ENCODE measurements at places on chromosomes 2 and 18.

DNA sequence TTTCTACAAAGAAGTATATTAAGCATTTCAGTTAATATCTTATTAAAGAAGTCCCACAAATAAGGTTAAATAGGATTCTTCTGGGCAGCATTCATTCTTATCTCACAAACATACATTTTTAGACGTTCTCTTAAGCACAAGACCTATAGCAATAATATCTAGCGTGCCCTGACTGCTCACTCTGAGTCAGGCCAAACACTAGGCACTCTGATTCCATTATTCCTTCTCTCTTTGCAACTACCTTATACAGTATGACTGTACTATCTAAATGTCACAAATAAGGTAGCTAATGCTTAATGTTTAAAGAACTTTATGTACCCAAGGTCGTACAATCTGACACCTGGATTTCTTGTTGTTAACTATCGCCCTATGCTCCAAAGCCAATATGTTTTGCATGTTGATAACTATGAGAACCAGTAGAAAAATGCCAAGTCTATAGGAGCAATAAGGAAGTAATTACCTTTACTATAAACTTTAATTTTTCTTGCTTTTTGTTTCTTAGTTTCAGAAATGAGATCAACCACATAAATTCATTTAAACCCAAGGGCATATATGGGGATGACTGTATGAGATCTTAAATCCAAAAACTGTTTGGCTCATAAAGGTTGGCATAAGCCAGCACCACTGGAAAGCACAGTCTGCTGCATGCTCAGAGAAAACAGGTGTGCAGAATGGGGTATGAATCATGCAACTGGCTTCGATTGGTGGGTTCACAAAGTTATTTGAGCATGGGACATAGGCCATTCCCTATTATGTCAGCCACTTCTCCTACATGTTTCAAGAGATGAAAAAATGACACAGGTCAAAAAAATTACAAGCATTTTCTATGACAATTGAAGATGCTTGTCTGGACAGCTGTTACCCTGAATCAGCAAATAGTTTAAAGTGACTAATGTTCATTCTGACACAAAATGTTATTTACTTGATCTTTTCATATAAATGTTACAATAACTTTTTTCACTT is 352.0 kb downstream of the IRS1 start:
- no peak for DNase-seq

DNA sequence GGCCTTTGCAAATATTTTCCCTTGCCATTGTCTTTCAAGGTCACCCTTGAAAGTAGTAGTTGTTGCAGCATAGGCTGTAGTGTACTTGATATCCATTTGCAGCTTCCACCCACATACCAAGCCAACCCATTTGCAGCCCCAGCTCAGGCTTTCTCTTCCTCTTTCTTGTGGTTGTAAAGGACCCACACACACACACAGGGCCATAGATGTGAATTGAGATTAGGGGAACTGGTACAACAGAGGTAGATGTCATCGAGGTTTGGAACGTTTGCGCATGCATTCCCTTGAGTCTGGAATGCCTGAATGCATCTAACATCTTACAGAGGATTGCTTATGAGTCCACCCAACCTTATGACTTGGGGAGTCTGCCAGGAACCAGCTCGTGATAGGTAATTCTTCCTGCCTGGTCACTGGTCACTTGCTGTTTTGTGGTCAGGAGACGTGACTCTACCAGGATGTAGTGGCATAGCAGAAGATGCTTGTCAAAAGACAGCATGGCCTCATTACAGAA is 91.9 kb downstream of the MRPS9 start:
- no peak for DNase-seq

DNA sequence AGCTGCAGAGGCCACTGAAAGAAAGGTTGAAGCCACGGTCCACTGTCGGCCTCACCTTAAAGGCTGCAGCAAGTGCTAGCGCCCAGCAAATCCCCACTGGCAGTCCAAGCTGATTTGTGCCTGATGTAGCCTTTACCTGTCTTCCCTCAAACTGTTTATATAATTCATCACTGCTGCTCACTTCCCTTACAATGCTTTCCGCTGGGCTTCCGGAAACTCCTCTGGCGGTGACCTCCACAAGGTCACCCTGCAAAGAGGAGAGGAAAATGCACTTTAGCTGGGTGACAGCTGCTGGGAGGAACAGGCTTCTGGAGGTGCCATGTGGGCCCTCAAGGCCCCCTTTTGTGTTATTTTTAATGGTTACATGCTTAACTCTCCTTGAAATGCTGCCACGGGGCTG is 126.2 kb downstream of the CMPK2 start:
- no peak for DNase-seq

GRCh38 chr2:104215269-104216161 is 638.4 kb upstream of the POU3F3 start:
- DNase-seq = no peak

- DNase-seq = no peak
Measured at GRCh38 chr18:69031571-69031970, 233.7 kb downstream of the CCDC102B start.

DNA sequence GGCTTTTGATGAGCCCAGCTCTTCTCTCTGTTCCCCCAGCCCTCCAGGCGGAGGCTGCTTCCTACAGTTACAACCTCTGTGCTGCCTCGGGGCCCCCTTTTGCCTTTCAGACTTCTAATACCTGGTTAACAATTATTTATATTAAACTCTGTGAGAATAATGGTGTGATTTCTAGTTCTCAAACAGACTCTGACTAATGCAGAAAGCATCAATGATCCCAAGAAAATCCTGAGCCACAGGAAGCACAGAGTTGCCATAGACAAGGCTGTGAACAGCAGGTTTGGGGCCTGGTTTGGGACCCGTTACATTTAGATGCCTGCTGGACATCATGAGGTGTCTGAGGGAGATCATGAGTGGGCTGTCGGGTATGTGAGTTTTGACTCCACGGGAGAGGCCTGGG is 37.4 kb upstream of the MYO3B start:
- DNase-seq = no peak

- DNase-seq = peak; percentile 70
Measured at GRCh38 chr2:88016960-88017779, 823 bp upstream of the RNU2-63P start.

GRCh38 chr18:61821748-61822147 is 71.1 kb downstream of the RNF152 start:
- DNase-seq = no peak

DNA sequence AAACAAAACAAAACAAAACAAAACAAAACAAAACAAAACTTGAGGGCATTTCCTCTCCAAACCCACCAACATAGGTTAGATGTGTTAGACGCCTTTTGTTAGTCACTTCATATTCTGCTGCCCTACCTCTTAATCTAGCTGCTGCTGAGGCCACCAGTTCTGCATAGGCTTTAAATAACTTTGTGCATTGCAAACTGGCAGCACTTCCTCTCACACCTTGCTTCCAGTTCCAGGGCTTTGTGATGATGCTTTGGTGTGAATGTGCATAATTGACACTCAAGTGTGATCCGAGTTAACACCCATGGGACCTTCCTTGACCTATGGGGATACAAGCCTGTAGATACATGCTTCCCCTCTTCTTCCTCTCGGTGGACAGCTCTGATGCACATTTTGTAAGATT is 2.3 kb upstream of the SERPINB11 start:
- no peak for DNase-seq

DNA sequence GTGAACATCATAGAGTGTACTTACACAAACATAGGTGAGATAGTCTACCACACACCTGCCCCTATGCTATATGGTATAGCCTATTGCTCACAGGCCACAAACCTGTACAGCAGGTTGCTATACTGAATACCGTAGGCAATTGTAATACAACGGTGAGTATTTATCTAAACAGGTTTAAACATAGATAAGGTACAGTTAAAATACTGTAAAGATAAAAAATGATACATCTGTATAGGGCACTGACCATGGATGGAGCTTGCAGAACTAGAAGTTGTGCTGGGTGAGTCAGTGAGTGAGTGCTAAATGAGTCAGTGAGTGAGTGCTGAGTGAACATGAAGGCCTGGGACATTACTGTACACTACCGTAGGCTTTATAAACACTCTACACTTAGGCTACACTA is 267.0 kb upstream of the HS6ST1 start:
- DNase-seq = no peak

DNA sequence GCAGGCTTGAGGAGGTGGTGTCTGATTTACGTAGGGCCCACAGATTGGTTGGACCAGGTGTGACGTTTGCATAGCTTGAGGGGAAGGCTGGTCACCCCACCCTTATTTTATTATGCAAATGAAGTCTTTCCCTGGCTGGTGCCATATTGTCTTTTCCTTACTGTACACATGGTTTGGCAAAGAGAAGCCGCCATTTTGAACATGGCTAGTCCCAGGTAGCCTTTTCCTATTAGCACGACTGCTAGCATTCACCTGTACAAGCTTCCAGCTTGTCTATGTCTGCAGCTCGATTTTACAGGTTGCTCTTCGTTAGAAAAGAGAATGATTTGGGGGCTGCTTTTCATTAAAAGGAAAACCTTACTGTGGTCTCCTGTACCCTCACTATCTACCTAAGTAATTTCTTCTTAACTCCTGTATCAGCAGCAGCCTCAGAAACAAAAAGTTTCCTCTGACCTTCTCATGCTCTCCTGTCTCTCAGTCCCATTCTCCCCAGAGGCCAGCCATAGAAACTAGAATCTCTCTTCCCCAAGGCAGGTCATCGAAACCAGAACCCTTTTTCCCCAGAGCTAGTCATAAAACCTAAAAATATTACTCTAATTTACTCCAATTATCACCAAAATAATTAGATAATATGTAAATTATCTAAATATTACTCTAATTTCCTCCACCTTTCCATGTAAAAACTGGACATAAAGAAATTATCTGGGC is 151.8 kb downstream of the B3GNT2 start:
- no peak for DNase-seq

GRCh38 chr2:219480004-219480403 is 18.7 kb upstream of the GMPPA start:
- no peak for DNase-seq

DNA sequence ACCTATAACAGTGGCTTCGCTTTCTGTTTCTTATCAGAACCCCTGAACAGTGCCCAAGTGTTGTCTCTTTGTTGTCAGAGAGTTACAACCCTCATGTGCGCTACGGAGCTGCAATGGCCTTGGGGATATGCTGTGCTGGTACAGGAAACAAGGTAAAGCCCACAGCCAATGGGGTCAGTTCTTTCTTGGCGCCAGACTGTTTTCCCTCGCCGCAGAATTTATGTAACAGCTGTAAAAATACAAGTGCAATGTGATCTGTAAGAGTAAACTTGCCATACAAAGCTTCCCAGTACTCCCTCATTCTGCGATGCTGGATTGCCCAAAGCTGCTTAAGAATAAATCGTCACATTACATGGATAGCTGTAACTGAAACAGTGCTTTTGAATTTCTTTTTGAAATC is 13.9 kb upstream of the HTR2B start:
- no peak for DNase-seq

GRCh38 chr2:141392517-141393213 is 738.2 kb downstream of the LRP1B start:
- no peak for DNase-seq
